ENCODE measurements at places on chromosomes 3 and 15.

DNA sequence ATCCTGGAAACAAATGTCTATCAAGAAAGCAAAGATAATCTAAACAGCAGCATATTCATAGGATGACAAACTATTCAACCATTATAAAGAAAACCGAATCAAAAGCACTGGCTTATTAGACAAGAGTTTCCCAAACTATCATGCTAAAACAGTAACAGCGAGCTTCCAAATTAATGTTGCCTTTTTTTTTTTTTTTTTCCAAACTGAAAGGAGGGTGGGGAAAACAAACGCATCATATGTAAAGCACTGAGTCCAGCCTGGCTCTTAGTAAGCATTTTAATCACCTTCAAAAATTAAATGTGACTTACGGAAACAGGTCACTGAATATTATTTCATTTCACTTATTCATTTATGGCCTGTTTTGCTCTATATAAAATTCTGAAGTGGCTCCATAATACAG, 2.3 kb downstream of the TJP1 start:
- no peak for DNase-seq

- DNase-seq, result no peak
These were observed 1.5 kb upstream of the LRIG1 start for GRCh38 chr3:66502245-66502874.

- no peak for DNase-seq
These were observed 175.5 kb upstream of the CTDSPL start for GRCh38 chr3:37686220-37686619.

- no peak for DNase-seq
These were observed 70.8 kb upstream of the ZBTB20 start for GRCh38 chr3:115217678-115218451.

DNA sequence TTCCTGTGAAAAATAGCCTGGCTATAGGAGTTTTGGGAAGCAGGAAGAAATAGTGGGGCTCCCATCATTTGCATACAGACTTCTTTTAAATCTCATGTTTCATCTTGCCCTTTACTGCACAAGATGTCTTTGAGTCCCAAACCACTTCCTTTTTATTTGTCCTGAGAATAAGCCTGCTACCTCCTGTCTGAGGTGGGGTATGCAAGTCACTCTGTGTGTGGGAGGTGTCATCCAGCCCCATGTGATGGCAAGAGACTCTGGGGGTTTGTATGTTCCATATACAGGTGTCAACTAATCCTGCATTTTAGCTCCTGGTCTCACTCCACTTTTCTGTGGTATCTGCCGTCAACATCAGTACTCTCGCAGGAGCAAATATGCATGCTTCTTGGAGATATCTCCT, 102.0 kb downstream of the OTOL1 start:
- DNase-seq, result no peak

DNA sequence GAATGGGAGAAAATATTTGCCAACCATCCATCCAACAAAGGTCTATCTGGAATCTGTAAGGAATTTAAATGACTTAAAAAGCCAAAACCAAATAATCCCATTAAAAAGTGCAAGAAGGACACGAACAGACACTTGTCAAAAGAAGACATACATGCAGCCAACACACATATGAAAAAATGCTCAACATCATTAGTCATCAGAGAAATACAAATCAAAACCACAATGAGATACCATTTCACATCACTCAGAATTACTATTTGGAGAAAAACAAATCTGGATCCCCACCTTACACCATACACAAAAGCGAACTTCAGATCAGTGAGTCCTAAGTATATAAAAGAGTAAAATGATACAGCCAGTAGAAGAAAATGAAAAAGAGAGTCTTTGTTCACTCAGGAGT, 58.6 kb upstream of the MNS1 start:
- DNase-seq, result no peak

DNA sequence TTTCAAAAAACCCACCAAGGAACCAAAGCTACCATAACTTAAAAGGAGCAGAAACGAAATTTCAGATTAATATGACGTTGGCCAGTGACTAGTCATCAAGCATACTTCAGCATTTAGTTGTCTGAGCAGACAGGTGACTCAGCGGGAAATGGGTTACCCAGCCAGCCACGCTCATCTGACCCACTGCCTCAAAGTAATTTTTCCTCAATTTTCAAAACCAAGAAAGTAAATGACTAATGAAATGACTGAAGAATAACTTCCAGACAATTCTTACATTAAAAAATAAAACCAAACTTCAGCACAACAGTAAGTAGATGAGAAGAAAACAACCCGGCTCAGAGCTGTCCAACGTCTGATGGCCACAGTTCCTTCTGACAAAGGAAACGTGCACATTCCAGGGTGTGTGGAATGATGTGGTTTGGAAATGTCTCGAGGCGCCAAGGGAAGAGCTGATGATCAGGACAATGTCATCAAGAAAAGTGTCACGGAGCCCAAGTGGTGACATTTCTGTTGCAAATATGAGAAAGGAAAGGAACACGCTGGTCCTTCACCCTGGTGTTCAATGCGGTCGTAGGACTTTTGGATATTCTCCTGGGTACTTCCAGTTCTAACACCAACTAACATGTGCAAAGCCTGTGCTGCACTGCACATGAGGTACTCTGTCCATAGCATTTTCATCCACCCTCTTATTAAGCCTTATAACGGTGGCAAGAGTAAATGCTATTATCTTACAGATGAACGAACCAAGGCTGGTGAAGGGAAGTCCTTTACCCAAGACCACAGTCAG, 79.1 kb downstream of the FOXP1 start:
- peak; percentile 45 for DNase-seq

DNA sequence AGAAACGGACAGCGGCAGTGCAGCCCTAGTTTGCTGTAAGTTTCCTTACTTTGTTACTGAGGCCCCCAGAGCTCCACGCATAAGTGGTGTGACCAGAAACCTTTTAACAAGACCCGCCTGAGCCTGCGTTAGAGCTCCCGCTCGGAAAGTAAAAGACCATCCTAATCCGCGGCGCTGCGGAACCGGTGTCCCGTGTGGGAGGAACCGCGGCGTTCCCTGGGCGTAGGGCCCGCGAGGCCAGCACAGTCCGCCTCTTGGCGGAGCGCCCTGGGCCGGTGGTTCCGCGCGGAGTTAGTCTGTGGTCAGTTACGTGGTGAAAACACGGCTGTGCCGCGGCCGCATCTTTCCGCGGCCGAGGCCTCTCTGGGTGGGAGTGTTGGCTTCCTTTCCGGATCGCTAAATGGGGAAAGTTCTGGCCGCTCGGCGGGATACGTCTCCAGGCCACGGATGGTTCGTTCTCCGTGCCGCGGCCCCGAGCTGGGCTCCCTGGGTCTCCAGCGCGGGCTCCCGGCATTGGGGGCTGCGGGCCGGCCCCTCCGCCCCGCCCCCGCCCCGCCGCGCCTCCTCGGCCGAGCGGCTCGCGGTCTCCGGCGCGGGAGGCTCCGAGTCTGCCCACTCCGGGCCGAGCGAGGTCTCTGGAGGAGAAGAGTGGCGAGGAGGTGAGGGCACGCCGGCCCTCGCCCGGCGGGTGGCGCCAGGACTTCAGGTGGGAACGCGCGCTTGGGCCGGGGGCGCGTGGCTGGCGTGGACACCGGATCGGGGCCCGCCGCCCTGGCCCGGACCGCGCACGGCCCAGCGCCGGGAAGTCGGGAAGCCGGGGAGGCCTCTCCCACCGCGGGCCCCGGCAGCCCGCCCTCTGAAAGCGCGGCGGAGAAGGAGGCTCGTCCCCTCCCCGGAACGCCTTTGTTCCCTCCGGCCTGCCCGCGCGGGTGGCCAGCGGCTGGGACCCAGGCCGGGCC, 754 bp downstream of the B3GNT5 start:
- DNase-seq, result no peak

DNA sequence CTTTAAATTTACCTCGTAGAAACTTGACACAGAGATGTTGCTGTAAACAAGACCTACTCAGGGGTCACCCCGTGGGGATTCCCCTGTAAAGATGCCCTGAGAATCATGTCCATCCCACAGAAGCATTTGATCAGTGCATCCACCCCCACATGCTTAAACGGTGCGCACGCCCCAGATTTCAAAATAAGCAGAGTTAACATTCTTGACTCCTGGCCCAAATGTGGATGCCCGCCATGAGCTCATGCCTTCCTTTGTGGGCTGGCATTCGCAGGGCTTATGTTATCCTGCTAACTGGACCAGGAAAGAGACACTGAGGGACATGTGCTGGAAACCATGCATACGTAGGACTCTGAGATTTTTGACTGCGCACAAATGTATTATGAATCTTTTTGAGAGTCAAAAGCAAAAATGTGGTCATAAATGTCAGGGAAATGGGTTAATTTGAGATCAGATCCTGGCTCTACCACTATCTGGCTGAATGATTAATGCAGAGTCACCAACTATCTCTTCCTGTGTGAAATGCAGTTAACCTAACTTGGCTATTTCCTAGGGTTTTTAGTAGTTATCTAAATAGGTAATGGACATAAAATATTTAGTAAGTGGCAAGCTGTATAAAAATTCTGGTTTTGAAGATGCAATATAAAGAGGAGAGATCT, 9.1 kb upstream of the TP63 start:
- no peak for DNase-seq

GRCh38 chr3:98172621-98173020, 6.1 kb downstream of the OR5H15 start:
- DNase-seq, result no peak

DNA sequence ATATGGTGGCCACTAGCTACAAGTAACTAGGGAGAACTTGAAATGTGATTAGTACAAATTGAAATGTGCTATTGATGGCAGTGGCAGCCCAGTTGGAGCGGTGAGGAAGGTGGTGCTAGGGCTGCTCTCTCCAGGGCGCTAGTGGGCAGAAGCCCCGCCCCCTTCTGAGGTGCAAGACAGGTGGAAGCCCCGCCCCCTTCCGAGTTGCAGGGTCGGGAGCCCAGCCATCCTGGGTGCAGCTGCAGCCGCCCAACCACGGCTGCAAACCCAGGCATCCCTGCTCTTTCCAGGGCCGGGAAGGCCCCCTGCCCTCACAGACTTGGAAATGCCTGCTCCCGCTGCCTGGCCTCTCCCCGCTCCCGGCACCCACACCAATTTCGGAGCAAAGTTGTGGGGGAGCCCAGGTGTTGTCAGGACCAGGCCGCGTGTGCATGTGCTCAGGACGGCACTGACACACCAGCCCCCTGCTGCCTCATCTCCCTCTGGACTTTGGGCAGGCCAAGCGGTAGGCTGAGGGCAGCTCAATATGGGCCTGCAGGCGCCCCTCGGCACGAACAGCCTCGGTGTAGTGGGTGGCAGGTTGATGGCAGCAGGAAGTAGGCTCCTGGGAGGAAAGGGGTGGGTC, 10.0 kb downstream of the ATR start:
- no peak for DNase-seq

GRCh38 chr3:79032686-79033318, 735.0 kb downstream of the ROBO1 start:
- DNase-seq, result no peak

DNA sequence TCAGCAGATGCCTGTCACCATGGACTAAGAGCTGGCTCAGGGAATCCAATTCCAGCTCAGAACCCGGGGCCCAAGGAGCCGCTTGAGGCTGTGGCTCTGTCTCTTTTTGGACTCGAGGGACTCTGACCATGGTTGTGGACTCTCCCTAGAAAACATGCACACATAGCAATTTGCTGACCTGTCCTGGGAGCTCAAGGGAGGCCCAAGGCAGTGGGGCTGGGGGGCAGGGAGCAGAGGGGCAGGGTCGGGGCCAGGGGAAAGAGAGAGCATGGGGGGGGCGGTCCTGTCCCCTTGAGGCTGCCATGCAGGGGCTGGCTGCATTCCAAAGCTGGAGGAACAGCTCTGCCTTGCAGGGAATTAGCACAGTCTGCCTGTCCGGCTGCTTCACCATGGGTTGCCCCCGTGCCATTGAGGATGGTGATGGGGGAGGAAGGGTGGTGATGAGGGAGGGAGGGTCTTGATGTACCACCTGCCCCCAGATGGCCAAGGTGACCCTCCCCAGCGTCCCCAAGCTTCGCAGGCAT, 190.1 kb downstream of the GOLGA6L6 start:
- DNase-seq, result no peak

DNA sequence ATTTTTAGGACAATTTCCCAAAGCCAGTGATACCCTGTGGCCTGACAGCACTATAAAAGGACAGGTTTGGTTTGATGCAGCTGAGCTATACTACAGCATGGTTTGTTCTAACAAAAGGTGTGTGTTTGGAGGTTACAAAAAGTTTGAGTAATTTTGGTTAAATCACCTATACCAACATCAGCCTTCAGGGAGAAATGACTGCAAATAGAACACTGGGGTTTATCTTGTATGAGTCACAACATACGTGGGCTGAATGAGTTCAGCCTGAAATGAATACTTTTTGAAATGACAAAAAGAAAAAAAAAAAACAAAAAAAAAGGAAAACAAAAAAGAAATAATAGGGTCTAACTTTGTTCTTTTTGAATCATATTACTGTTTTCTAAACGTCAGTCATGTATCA, 345.7 kb downstream of the CNTN3 start:
- no peak for DNase-seq

DNA sequence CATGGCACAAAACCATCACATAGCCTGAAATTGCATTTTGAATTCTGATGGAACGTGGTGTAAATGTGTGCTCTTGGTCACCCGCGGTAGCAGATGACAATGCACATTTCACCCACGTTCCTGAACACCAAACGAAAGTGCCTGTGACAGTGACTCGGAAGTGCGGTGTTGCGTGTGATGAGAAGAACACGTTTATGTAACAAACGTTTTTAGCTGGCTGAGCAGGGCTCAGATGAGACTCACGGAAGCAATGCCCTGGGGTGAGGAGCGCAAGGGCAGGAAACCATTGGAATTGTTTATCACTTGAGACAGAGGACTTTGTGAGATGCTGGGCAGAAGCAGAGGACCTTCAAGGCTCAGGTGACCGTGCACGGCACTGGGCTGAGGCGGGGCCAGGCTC, 449.2 kb upstream of the CFAP20DC start:
- no peak for DNase-seq
